Keratinocyte (primary cell): ENCODE measurements at places on chromosomes 16 and 17. TPM values are rescaled to one million over a fixed set of nuclear protein-coding genes. Genes with fewer than 3 reads are reported as not detected.
A peak's percentile ranks its signal among the peaks of the same experiment; 100 is the strongest.

DNA sequence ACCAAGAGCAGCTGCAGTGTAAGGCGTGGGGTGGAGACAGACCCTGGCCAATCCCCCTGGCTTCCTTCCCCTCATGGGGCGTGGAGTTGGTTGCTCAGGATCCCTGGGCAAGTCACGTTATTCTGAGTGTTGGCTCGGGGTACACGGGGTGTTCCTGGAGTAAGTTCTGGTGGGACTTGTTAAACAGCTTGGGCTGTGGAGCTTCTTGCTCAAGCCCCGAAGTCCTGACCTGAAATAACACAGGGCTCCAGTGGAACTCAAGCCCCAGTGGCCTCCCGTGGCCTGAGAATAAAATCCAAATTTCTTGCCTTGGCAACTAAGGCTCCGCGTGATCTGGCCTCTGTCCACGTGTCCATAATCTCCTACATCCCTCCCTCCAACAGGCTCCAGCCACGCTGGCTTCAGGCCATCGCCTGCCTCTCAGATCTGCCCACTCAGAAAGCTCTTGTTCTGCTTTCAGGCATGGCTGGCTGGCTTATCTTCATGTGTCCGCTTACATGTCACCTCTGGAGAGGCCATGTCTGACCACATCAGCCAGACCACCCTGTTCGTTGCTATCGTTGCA lies 49.3 kb upstream of the BCO1 start:
- no peak for DNase-seq

DNA sequence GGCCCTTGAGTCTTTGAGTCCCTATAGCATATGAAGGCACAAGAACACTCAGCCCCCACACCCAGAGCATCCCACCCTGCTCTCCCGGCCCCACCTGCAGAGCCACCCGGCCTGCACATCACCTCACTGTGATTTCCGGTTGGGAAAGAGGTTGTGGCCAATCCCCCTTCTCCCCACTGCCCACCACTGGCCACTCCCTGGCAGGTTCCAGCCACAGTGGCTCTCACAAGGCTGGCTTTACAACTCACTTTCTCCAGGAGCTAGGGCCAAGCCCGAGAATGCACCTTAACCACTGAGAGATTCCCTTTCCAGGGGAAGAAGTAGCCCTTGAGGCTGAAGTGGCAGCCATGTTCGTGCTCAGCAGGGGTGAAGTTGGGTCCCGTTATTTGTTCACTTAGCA lies 123.9 kb downstream of the C16orf78 start:
- no peak for DNase-seq

DNA sequence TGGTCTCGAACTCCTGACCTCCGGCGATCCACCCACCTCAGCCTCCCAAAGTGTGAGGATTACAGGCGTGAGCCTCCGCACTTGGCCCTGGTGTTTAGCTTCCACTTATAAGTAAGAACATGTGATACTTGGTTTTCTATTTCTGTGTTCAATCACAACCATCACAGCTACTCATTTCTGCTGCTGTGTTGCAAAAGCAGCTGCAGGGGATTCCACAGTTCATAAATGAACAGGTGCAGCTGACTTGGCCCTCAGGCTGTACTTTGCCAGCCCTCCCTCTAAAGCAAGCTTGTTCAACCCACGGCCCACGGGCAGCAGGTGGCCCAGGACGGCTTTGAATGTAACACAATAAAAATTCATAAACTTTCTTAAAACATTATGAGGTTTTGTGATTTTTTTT lies 79.2 kb downstream of the SLC39A11 start:
- no peak for DNase-seq

GRCh38 chr16:89489040-89489897 lies 1.1 kb downstream of the ANKRD11 start:
- DNase-seq, result no peak

- no peak for DNase-seq
Measured at GRCh38 chr17:9672266-9672665, 26.9 kb downstream of the USP43 start.

DNA sequence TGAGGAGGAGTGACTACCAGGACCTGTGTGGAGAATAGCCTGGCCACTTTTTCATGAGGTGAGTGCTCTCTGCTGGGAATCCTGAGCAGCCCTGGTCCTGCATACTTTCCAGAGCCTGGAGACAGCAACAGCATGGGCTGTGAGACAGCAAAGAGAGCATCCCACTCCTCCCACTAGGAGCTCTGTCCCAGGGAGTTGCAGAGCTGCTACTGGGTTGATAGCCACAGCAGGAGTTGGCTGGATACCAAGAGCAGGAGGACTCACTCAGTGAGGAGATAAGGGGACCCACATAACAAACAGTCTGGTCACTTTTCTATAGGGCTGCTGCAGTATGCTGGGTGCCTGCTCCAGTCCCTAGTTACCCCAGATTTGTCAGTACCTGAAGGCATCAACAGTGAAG lies 439.3 kb upstream of the CDH8 start:
- no peak for DNase-seq

GRCh38 chr16:58000706-58001676 lies at the start of gene USB1:
Gene USB1 (plus strand): TSS chr16:58001407. CDS start chr16:58001484, 77 bp downstream.
- peak; percentile 60 for DNase-seq

DNA sequence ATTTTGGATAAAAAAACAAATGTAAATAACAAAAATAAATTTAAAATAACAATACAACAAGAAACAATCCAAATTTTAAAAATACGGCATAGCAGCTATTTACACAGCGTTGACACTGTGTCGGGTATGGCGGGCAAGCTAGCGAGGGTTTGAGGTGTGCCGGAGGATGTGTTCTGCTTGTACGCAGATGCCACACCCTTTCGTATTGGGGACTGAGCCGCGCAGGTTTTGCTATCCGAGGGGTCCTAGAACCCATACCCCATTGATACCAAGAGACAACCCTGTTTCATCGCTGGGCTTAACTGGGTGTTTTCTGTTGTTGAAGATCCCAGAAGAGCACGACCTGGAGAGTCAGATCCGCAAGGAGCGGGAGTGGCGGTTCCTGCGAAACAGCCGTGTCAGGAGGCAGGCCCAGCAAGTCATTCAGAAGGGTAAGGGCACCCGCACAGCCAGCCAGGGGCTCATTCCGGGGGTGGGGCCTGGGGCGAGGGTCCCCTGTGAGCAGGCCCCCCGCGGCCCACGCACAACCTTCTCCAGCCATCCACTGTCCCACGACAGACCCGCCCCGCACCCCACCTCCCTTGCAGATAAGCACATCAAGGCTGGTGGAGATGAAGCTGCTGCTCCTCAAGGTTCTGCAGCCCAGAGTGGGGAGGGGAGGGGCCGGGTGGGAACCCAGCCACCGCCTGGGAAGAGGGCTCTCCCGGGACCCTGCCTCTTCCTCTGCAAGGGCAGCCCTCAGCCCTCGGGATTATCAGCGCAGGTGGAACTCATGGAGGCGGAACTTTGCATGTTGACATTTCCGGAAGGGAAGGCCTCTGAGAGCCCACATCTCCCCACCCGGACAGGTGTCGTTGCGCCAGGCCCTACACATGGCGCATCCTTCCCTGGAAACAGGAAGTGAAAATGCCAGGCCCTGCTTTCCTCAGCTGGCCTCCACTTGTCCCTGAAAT lies 51.2 kb upstream of the CHMP6 start:
- no peak for DNase-seq

- DNase-seq, result no peak
Measured at GRCh38 chr16:1808691-1809090, 15.2 kb upstream of the IGFALS start.

GRCh38 chr17:47252766-47253512 lies 688 bp upstream of the ITGB3 start:
- DNase-seq, result no peak

DNA sequence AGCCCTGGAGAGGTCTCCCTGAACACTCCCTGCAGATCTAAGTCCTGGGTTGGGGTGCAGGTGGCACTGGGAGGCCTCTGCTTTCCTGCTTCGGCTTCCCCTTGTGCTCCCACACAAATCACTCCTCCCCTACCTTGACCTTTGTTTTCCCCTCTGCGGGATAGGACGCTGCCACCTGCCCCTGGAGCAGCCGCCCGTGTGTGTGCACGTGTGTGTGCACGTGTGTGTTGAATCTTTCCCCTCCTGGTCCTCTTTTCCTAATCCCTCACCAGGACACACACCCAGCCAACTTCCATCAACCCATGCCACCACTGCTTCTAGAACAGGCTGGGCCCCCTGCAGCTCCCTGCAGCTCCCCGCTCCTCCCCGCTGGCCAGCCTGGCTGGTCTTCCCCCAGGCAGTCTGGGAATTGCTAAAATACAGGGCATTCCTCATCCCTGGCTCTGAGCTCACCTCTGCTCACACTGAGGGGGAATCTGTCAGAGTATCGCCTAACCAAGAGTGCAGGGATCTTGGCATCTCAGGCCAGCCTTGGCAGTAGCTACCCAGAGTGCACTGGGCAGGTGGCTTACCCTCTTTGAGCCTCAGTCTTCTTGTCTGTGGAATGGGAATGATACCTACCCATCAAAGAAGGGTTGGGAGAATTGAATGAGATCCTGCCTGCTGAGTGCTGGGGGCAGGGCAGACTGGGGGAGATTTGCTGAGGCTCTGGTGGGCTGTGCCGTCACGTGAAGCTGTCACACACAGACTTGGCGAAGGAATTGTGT lies 198.5 kb downstream of the NTN1 start:
- no peak for DNase-seq

GRCh38 chr16:56048425-56049105 lies 142.7 kb upstream of the GNAO1 start:
- no peak for DNase-seq

DNA sequence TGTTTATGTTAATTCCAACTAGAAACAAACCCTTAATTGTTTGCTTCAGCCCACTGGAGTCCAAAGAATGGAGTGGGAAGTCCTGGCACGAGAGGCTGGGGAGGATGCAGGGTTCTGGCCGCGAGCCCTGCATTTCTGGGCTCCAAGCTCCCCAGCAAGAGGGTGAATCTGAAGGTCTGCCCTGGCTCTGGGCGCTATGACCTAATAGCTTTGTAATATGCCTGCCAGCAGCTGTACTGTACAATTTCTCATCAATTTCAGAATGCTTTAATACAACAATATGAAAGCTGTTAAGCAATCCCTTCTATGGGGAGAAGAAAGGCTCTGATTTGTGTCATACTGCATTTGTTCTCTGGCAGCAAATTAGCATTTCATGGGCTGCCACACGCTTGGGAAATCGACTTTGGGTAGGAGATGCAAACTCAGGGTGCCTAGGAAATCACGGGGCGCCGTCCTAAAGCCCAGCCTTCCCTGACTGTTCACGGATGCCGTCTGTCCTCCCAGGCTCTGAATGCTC lies 43.8 kb downstream of the NDEL1 start:
- DNase-seq, result no peak

DNA sequence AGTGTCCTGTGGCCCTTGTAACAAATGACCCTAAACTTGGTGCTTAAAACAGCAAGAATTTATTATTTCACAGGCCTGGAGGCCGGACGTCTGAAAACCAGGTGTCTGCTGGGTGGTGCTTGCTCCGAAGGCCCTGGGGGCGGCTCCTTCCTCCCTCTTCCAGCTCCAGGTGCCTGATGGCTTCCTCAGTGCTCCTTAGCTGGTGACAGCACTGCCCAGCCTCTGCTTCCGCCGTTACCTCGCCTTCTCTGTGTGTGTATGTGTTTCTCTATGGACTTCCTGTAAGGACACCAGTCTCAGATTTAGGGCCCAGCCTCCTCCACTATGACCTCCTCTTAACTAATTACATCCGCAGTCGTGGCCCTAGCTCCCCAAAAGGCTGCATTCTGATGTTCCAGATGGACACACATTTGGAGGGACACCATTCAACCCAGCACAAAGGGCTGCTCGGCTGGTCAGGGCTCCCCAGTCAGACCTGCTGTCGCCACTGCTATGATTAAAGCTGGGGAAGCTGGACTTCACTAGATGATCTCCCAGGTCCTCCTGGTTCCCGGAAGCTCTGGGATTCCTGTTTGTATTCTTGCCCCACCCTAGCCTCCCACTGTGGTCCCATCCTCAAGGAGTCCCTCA lies 172.8 kb downstream of the IRF8 start:
- DNase-seq, result no peak

GRCh38 chr16:23959752-23960072 lies 123.9 kb downstream of the PRKCB start:
- DNase-seq, result no peak

GRCh38 chr16:72236866-72237265 lies 64.9 kb upstream of the PMFBP1 start:
- DNase-seq, result no peak

GRCh38 chr17:68343976-68344375 lies 52.7 kb downstream of the ARSG start:
- no peak for DNase-seq

DNA sequence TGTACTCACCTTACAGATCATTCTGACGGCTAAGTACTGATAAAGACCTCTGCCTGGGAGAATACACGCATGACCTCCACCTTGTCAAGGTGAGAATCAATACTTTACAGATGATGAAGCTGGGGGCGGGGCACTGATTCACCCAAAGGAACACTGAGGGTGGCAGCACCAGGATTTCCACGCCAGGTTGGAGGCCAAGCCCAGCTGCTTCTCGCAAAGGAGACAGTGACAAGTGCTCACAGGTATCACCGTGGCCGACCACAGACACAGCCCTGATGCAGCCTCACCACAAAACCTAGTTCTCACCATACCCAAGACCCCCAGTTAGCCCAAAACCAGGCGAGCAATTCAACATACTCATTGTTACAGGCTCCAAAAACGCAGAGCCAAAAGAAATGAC lies 434.2 kb downstream of the SOX9 start:
- DNase-seq, result no peak

DNA sequence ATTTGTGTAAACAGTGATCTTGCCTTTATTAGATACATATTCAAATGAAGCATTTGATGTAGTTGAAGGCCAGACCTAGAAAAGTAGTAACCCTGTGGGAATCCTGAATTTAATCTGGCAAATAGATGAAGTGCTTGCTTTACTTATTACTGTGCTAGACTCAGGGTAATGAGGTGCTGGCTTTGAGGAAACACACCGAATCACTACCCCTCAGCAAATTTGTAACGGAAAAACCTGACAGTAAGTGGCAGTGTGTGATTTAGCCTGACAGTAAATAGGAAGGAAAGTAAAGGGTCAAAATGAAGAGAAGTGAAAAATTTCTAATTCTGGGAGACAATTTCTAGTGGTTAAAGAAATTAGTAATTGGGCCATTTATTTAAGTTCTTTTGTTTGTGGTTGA lies 90.2 kb downstream of the MAP2K4 start:
- DNase-seq, result no peak

DNA sequence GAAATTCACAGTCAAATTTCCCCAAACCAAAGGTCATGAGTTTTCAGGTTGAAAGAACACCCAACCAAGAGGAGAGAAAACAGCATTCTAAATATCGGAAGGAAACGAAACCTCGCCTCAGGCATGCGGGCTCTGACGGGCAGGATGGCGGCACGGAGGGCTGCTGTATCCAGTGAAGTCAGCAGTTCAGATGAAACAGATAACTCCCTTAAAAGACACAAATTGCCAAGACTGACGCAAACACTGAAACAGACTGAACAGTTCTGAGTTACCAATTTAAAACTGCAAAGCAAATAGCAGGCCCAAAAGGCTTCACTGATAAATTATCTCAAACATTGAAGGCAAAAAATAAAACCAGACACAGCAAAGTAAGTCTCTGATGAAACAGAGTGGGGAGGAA lies 20.6 kb upstream of the CDH15 start:
- no peak for DNase-seq

- DNase-seq, result no peak
Measured at GRCh38 chr17:57935833-57936807, 19.1 kb downstream of the CUEDC1 start.

GINS2 gene
- polyA plus RNA-seq, result 2.0 to 11.2 TPM (median 10.4 TPM) in 3 replicates

PDILT gene
- not detected in 3 replicates for polyA plus RNA-seq

CD300H gene
- polyA plus RNA-seq, result not detected in 3 replicates

CCL14 gene
- not detected in 3 replicates for polyA plus RNA-seq

KRTAP2-1 gene
- not detected in 3 replicates for polyA plus RNA-seq

NPIPB8 gene
- 0.41 to 0.49 TPM in 2 of 3 replicates, not detected in the other for polyA plus RNA-seq

DYNLRB2 gene
- 0.24 to 1.0 TPM (median 0.51 TPM) in 3 replicates for polyA plus RNA-seq

MYCBPAP gene
- 5.1 to 9.5 TPM (median 9.0 TPM) in 3 replicates for polyA plus RNA-seq

ZG16 gene
- 0.01 TPM in 1 of 3 replicates, not detected in the others for polyA plus RNA-seq

DYNLL2 gene
- polyA plus RNA-seq, result 12.8 to 21.5 TPM (median 18.0 TPM) in 3 replicates

NLRC3 gene
- polyA plus RNA-seq, result 0.04 TPM in 1 of 3 replicates, not detected in the others
